Activated naive CD8-positive, alpha-beta T cell treated with anti-CD3 and anti-CD28 coated beads, Interleukin-2, amount 50 U/mL, for 16 hours (primary cell): ENCODE measurements at places on chromosomes 3 and 15.

DNA sequence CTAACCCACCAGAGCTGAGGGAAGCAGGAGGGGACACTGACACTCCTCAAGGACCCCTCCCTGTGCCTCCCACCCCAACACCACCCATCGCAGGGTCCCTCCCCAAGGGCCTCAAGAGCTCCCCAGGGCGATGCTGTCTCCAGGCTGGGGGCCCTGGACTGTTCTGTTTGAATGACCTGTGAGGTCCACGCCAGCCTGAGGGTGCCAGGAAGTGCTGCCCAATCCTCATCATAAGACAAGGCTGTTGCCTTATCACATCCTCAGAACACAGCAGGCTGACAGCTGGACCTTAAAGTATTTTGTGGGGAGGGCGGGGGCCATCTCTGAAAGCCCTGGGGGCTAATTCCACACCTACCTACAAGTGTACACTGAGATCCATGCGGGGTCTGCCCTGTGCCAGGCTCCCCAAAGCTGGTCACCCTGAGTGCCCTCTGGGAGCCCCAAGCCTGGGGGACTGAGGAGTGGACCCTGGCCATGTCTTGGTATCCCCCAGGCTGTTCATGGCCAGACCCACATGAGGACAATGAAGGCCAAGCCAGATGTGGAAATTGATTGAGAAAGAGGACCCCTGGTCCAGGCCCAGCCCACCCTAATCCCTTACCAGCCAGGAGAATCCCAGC is 23.8 kb upstream of the GOLGA6C start:
- DNase-seq = no peak

- no peak for DNase-seq
Measured at GRCh38 chr3:82186017-82186416, 424.6 kb upstream of the GBE1 start.

DNA sequence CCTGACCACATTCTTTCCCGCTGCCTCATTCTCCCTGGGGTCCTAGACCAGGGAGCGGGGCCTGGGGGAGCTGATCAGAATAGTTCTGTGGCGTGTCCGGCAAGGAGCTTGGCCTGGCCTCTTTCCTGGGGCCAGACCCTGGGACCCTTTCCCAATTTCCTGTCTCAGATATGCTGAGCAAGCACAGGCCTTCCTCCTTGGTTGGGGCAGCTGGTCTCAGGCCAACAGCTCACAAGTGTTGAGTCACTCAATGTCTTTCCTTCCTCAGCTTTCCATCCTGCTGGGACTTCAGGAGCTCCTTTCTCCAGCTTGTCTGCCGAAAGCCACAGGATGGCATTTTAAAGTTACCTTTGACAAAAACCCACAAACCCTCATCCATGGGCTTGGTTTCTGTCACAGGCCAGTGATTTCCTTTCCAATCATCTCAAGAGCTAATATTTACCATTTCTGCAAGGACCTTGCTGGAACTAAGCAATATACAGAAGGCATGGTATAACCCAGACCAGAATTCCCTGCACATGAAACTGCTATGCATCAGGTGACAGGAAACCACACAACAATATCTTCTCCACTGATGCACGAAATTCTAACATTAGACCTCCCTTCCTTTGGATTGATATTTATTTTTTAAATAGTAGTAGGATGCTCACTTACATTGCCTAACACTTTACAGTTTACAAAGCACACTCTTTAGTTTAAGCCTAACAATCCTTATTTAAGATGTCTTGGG is 19.5 kb upstream of the TIMP4 start:
- DNase-seq = no peak

- no peak for DNase-seq
Measured at GRCh38 chr3:189237526-189237925, 65.8 kb downstream of the TPRG1 start.

DNA sequence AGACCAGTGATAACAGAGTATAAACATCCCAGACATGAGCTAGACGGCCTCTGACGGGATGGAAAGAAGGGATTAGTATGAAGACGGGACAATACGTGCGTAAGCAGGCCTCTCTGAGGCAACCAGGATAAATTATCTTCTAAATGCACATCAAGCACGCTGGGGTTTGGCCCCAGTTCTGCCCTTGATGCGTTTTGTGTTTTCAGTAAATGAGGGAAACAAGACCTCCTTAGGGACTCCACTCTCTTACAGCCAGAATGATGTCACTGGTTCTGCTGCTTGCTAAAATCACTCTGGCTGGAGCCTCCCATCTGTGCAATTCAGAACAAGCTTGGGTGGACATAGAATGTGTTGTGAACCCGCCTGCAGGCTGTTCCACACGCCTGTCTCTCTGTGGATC is 156.0 kb upstream of the MCTP2 start:
- DNase-seq = no peak

DNA sequence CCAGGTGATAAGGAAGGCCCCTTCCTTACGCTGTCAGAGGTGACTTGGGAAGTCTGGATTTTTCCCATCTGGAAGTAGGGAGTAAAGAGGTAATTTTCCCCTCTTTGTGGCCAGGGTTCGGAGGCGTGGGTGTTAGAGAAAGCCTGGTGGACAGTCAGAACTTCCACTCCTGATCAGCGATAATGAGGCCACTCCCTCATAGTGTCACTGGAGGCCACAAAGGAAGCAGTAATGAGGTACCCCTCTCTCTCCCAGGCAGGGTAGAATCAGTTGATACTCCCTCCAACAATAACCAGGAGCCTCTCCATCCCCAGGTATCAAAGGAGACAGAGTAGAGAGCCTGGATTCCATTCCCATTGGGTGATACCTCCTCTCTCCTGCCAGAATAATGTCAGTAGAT is 30.0 kb downstream of the AP4E1 start:
- no peak for DNase-seq

DNA sequence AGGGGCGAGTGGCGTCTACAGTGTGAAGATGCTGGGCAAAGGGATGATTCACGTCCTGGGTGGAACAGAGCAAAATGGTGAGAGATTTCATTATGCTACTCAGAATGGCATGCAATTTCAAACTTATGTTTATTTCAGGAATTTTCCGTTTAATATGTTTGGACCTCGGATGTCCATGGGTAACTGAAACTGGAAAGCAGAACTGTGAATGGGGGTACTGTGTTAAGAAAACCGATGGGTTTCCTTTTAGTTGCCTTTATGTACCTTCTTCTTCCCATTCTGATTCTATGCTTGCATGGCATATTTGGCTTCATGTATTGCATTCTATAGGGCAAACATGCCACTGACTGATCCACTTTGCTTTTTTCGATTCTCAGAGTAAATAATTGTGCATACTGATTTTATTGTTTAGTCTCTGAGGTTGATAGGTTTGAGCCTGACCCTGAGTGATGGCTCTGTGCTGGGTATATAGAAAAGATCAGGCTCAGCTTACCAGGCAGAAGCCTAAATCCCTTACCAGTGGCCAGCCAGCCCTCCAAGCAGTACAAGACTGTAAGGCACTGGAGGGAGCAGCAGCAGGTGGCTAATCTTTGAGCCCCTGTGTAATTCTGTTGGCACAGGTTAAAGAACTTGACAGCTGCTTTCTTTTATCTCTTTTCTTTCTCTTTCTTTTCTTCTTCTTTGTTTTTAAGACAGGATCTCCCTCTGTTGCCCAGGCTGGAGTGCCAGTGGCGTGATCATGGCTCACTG is 4.5 kb downstream of the QTRT2 start:
- no peak for DNase-seq

GRCh38 chr15:51377038-51377786 is 35.8 kb downstream of the GLDN start:
- DNase-seq = no peak

DNA sequence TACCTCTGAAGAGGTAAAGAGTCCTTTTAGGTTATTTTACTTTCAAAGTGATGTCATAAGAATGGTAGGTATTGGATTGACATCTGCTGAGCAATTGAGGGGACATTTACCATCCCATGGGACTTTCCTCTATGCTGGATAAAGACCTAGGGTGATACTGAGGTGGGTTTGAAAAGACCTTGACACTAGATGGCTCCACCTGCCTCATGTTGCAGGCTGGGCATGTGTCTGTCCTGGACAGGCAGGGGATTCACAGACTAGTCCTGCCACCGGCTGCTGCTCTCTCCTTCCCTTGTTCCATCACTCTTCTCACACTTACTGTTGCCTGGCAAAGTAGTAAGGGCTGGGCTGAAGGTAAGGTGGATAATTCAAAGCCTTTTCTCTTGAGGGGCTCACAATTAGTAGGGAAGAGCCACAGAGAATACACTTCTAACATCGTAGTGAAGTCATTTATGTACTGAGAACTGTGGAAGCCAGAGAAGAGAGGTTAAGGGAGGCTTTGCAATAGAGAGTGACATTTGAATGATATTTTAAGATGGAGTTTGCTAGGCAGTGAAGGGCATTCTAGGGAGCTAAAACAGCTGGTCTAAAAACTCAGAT is 27.7 kb downstream of the TRAK1 start:
- no peak for DNase-seq
